ENCODE measurements at places on chromosomes 1 and 21.

DNA sequence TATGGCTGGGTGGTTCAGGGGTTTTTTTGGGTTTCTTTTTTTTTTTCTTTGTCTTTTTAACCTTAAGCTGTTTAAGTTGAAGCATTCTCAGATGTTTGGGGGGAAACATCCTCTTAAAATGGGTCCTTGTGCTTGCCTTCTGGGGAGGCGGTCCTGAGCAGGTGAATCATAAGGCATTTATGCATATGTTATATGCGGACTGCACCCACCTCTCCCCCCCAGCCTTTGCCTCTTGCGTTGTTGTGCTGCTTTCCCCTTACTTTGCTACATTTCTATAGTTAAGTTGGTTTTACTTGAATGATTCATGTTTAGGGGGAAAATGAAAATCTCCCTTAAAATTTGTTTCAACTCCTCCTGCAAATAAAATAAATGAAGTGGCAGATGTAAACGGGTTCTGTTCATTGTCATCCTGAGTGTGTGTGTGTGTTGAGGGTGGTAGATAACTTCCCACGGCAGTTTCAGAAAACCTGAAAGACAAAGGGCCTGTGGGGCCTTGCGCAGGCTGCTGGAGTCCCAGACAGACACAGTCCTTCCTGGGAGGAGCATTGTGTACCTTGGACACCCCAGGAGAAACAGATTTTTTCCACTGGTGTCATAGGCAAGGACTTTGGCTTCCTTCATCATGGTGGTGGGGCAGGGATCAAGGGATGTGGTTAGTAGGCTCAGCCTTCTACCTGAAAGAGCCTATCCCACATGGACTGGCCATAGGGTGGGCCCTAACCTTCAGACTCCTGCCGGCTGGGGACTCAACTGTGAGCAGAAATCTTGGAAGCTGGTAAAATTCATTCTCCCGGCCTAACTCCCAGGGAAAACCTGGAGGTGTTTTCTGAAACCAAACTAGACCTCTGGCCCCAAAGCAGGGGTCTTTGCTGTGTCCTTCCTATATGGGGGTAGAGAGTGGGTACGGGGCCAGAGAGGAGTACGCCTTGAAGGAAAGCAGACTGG, 926 bp upstream of the SH3D21 start:
- peaks cover 11% of the 10 kb centered on the region for H3K36me3 ChIP-seq
- no peaks in the 10 kb centered on the region for H3K27me3 ChIP-seq
- peaks cover 62% of the 10 kb centered on the region for H3K4me1 ChIP-seq
- H3K27ac ChIP-seq: peak overlapping the region; percentile 83

- no peak overlapping the region for H3K27ac ChIP-seq
- H3K4me1 ChIP-seq: no peaks in the 10 kb centered on the region
- peaks cover 3% of the 10 kb centered on the region for H3K36me3 ChIP-seq
- no peak overlapping the region for H3K4me3 ChIP-seq
- no peak for DNase-seq
These were observed 16.3 kb downstream of the AGMAT start for GRCh38 chr1:15568387-15569073.

DNA sequence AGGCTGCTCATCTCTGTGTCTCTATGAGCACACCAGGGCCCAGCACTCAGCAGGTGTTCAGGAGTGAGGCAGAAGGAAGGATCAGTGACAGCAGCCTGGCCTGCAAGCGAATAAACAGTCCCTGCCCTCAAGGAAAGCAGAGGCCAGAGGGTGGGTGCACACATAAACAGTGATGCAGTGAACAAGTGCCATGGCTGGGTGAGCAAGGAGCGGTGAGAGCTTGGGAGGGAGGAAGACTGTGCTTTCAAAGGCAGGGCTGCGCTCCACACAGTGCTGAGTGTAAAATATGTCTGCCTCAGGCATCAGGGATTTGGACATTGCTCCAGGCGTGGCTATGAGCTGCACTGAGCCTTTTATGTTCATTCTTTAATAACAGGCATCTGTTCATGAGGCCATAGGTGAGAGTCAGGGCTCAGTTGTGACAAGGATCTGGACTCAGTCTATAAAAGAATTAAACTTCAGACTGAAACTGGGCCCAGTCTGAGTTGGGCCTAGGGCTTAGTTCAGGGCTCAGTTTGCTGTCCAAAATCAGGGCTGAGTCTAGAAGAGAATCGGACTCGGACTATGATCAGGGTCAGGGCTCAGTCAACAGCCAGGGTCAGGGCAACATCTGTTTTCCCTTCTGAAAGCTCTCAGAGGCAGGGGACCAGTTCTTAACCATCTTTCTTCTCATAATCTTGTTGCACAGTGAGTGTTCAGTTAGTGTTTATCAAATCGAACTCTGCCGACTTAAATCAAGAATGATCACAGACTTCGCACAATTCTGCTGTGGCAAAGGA, 213.7 kb downstream of the FOXD2 start:
- H3K27me3 ChIP-seq: peaks cover 22% of the 10 kb centered on the region
- no peaks in the 10 kb centered on the region for H3K36me3 ChIP-seq
- H3K4me1 ChIP-seq: no peaks in the 10 kb centered on the region
- no peak overlapping the region for H3K4me3 ChIP-seq

DNA sequence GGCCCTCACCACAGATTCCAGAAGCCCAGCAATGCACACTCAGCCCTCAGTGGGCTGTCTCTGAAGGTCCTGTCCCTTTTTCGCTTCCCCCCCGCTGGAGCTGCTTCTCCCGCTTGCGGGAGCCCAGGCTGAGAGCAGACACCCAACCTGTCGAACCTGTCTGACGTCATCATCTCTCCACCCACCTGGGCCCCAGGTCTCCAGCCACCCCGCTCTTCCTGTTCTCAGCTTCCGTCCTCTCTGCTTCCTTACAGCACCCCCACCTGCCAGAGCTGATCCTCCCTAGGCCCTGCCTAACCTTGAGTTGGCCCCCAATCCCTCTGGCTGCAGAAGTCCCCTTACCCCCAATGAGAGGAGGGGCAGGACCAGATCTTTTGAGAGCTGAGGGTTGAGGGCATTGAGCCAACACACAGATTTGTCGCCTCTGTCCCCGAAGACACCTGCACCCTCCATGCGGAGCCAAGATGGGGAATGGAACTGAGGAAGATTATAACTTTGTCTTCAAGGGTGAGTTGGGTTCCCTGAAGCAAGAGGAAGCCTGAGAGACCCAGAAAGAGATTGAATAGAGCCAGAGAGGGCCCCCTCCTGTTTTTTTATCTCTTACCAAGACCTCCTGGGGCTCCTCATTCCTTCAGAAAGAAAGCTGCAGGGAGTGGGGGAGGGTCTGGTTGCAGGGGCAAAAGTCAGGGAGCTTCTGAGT, at the start of gene RAB25:
TSS of gene RAB25 (plus strand) at position 224 of the 700 bp plus-strand sequence. CDS start at position 465, 241 bp downstream.
- peak within 1 kb of the TSS; percentile 20 for H3K27ac ChIP-seq
- peaks cover 2% of the 10 kb centered on the region for H3K36me3 ChIP-seq
- no peak for DNase-seq
- no peak within 1 kb of the TSS for H3K4me3 ChIP-seq
- H3K4me1 ChIP-seq: peaks cover 28% of the 10 kb centered on the region

- H3K4me1 ChIP-seq: no peaks in the 10 kb centered on the region
- H3K27me3 ChIP-seq: peaks cover 48% of the 10 kb centered on the region
- H3K36me3 ChIP-seq: no peaks in the 10 kb centered on the region
- no peak overlapping the region for H3K4me3 ChIP-seq
These were observed 8.6 kb upstream of the LHX4 start for GRCh38 chr1:180221462-180221861.

DNA sequence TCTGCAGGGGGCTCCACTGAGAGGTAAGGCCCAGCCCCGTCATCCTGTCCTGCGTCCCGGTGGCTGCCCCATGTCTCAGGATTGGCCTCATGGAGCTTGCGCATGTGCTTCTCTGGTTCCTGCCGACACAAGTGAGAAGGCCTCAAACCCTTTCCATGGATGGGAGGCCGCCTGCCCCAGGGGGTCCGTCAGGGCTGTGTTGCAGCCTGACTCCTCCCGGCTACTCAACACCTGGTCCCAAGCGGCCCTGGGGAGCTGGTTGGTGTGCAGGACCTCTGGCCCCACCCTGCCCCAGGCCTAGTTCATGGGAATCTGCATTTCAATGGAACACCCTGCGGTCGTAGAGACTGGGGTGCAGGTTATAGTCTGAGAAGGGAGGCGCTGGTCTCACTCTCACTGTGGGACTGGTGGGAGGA, 21.1 kb upstream of the PDE9A start:
- no peak for DNase-seq
- no peaks in the 10 kb centered on the region for H3K36me3 ChIP-seq
- no peak overlapping the region for H3K4me3 ChIP-seq
- H3K27ac ChIP-seq: no peak overlapping the region
- H3K27me3 ChIP-seq: no peaks in the 10 kb centered on the region

- H3K27ac ChIP-seq: no peak overlapping the region
- H3K4me1 ChIP-seq: peaks cover 37% of the 10 kb centered on the region
- peaks cover 21% of the 10 kb centered on the region for H3K27me3 ChIP-seq
- H3K4me3 ChIP-seq: no peak overlapping the region
- peaks cover 2% of the 10 kb centered on the region for H3K36me3 ChIP-seq
These were observed 48.6 kb downstream of the WDR4 start for GRCh38 chr21:42830456-42831455.

GRCh38 chr1:162327788-162328165, 48.9 kb downstream of the SPATA46 start:
- H3K27ac ChIP-seq: no peak overlapping the region
- no peaks in the 10 kb centered on the region for H3K4me1 ChIP-seq
- no peak for DNase-seq
- no peak overlapping the region for H3K4me3 ChIP-seq
- H3K36me3 ChIP-seq: no peaks in the 10 kb centered on the region
- H3K27me3 ChIP-seq: peaks cover 18% of the 10 kb centered on the region

DNA sequence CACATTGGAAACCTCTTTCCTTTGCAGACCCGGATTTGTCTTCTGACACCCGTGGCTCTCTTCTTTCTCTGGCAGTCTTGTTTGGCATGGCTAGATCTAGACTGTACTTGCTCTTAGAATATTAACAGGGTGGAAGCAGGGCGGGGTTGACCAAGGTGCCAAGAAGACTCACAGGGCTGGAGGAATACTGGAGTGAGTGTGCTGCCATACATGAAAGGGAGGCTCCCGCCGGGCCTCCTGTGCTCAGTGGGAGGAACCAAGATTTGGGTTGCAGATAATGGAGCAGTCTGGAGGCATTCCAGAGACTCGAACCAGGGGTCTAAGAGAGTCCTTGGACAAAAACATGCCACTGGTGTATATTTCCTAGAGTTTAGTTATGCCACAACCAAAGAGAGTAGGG, 27.6 kb upstream of the SNX27 start:
- H3K4me3 ChIP-seq: no peak overlapping the region
- H3K27ac ChIP-seq: no peak overlapping the region
- no peaks in the 10 kb centered on the region for H3K36me3 ChIP-seq

- H3K27me3 ChIP-seq: peaks cover 15% of the 10 kb centered on the region
- no peak overlapping the region for H3K4me3 ChIP-seq
- H3K36me3 ChIP-seq: no peaks in the 10 kb centered on the region
- H3K27ac ChIP-seq: no peak overlapping the region
These were observed 77.9 kb upstream of the LPGAT1 start for GRCh38 chr1:211908453-211908852.

DNA sequence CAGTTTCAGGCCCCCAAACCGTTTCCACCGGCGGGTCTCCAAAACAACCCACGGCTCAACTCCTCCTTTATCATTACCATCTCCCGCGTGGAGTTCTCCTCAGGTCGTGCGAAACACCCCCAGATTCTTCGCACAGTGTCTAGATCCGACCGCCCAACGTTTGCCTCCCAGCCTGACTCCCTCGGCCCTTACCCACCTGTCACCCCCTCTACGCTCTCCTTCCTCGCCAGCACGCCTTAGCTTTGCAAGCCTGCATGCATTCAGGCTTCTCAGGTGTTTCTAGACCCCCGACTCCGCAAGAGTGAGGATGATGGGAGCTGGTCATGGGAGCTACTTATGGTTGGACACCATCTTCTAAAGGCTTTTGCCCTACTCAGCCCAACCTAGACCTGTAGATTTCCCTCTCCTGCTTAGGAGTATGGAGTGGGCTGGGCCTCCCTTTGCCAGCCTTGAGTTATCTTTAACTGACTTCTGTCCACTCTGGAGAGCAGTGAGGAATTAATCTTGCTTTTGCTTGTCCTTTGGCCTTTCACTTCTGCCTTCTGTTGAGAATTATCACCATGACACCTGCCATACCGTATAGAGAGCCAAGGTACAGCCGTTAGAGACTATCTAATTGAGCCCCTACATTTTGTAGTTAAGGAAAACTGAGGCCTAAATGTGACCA, 865 bp downstream of the ATP5IF1 start:
- peaks cover 35% of the 10 kb centered on the region for H3K4me1 ChIP-seq
- H3K27me3 ChIP-seq: no peaks in the 10 kb centered on the region
- H3K27ac ChIP-seq: no peak overlapping the region
- peak; percentile 14 for DNase-seq

GRCh38 chr1:106897976-106898375, 158.5 kb upstream of the PRMT6 start:
- no peaks in the 10 kb centered on the region for H3K36me3 ChIP-seq
- H3K4me1 ChIP-seq: no peaks in the 10 kb centered on the region
- no peak for DNase-seq
- H3K27me3 ChIP-seq: no peaks in the 10 kb centered on the region
- H3K4me3 ChIP-seq: no peak overlapping the region
- H3K27ac ChIP-seq: no peak overlapping the region

- DNase-seq: peak; percentile 26
- H3K4me1 ChIP-seq: peaks cover 2% of the 10 kb centered on the region
- no peak overlapping the region for H3K27ac ChIP-seq
- H3K27me3 ChIP-seq: peaks cover 34% of the 10 kb centered on the region
These were observed 150.6 kb upstream of the ZC3H12A start for GRCh38 chr1:37323486-37324377.

DNA sequence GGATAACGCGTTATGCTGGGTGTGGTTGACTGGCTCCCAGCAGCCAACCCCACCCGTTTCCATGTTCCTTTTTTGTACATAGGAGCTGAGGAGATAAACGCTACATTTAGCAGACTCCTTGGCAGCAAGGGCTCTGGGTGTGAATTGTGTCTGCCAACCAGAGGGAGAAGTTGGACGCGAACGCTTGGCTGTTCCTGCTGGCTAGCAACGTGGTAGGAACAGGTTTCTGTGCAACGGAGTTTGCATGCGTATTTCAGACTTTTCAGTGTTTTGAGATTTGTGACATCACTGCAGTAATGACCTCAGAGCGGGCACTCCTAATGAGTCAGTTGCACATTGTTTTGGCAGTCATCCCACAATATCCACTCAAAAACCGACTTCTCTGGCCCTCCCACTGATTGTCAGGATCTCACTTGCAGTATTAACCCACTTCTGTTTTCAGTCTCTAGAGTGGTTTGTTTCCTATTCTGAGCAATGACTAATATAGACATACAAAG, 98.7 kb upstream of the RGS1 start:
- no peaks in the 10 kb centered on the region for H3K4me1 ChIP-seq
- no peak overlapping the region for H3K27ac ChIP-seq
- DNase-seq: peak; percentile 36
- H3K36me3 ChIP-seq: no peaks in the 10 kb centered on the region

DNA sequence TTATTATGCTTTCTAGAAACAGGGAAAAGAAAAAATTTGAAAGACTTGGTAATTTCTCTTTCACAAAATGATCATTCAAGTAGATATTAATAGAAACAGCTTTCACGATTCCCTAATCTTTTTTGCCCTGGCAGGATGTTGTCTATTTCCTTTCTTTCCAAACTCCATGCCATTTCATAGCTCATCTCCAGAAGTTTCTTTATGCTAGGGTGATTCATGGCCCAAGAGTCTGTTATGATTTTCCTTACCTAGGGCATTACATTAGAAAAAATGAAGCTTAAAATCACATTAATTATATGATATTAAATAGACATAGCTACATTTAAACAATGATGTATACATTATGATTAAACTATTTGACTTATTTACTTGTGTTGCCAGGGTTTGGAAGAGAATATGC, 762.1 kb downstream of the LTN1 start:
- no peaks in the 10 kb centered on the region for H3K27me3 ChIP-seq
- no peak overlapping the region for H3K4me3 ChIP-seq
- H3K4me1 ChIP-seq: no peaks in the 10 kb centered on the region
- DNase-seq: no peak
- no peak overlapping the region for H3K27ac ChIP-seq
- H3K36me3 ChIP-seq: no peaks in the 10 kb centered on the region

- peak overlapping the region; percentile 29 for H3K27ac ChIP-seq
- DNase-seq: peak; percentile 55
- H3K27me3 ChIP-seq: no peaks in the 10 kb centered on the region
- H3K4me3 ChIP-seq: peak overlapping the region; percentile 27
- H3K36me3 ChIP-seq: peaks cover 5% of the 10 kb centered on the region
These were observed 76.8 kb downstream of the CD46 start for GRCh38 chr1:207828485-207829158.
